Cerebellum (tissue), 4 donors: ENCODE measurements at places on chromosomes 1 and 21. TPM values are rescaled to one million over a fixed set of nuclear protein-coding genes. Genes with fewer than 3 reads are reported as not detected.

The OR2L8 gene
- total RNA-seq, result 6.6 TPM

The SEMA4A gene
- 12.3 TPM for total RNA-seq

The CRB1 gene
- total RNA-seq, result 22.8 TPM

The NUF2 gene
- total RNA-seq, result 14.3 TPM

The OR2T8 gene
- 0.73 TPM for total RNA-seq
